ENCODE measurements at places on chromosomes 12 and 14.

DNA sequence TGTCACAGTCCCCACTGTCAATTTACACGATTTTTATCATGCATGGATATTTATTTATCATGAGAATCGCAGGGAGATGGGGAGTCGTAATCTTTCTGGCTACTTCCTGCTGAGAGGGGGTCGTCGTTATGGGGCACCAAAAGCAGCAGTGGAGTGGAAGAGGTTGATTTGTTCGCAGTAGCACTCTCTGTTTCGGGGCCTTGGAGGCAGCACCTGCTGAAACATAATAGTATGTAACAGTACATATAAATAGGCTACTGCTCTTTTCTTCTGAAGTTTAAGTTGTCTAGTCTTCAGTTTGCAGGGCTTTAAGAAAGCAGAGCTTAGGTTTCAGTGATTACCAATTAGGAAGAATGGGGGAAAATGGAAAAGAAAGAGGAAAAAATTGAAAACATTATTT lies 3.8 kb downstream of the SOAT2 start:
- no peak for DNase-seq

DNA sequence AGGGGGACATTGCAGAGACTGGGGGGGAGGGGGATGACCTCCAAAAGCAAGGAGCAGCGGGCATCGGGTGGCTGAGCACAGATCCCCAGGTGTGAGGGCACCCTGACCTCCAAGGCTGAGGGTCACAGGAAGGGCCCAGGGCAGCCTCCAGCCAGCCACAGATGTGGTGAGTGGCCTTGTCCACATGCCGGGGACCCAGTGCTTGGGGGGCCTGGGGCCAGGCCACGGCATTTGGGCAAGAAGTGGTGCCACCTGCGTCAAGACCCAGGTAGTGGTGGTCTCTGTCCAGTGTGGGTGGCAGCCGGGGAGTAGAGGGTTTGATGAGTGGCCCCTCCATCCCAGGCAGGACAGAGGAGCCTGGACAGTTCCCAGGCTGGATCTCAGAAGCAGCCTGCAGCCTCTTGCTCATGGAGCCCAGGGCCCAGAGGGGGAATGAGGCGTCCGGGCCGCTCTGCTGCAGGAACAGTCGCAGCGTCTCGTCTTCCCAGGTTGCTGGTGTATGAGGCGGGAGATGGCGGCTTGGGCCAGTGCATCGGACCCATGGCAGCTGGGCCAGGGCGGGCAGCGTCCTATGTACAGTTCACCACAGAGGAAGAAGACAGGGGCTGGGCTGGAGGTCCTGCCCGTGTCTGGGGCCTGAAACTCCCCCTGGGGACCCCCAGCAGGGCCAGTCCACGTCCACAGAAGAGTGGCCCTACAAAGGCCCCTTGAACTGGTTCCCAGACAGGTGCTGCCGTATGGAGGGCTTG lies 33.5 kb downstream of the CCNK start:
- DNase-seq = no peak

DNA sequence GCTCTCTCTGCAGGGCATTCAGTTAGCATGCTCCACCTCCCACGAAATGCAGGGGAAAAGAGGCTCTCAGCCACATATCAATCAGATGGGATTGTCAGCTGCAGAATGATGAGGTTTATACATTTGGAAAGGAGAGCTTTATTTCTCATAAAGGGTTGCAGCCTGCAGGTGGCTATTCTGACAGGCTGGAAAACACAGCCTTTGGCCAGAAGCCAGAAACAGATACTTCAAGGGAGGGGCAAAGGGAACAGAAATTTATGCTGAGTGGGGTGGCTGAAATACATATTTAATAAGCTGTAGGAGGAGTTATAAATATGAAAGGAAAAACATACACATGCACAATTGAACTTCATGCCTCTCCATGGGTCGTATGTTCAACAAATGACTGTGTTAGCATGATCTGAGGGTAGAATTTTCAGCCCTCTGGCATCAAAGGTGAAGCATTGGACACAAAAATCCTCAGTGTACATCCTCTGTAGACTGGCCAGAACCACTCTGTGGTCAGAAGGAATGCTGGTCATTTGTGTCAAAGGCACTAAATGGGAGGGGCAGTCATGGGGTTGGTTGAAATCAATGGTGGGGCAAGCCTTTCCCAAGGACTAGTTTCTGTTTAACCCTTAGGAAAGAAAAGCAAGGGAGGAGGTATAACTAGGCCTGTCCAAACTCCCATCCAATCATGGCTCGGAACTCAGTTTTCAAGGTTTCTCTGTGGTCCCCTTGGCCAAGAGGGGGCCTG lies 62.4 kb downstream of the TMX1 start:
- no peak for DNase-seq

DNA sequence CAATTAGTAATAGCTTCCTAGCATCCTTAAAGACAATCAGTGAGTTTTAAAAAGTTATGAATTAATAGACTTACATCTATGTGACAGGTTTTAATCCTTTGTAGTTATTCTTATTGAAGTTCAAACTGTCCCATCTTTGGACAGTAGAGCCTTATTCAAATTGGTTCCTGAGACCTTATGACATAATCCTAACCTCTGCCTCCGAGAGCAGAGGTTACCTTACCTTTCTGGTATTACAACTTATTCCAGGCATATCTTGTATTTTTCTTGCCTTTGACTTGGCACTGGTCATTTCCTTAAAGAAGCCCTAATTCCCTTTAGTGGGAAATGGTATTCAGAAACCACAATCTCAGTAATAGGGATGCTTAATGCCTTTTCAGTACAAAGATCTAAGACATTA lies 21.8 kb downstream of the BTBD7 start:
- DNase-seq = no peak

- no peak for DNase-seq
Observed at GRCh38 chr12:129373746-129374145, 520.5 kb downstream of the GLT1D1 start.

DNA sequence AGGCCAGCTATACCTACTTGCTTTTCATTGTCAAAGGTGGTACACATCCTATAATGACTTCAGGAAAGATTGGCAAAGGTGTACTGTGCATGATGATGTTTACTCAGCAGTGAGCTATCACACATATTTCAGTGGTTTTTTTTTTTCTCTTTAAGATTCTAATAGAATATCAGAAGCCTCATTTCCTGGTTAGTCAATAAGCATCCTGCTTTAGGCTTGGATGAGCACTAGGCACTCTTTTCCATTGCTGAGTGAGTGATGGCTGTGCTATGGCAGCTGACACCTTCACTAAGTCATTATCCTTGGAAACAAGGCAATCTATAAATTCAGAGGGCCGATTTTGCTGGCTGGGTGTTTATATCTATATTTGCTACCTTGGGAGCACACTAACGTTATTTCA lies 161.1 kb upstream of the RASSF8 start:
- DNase-seq = no peak

DNA sequence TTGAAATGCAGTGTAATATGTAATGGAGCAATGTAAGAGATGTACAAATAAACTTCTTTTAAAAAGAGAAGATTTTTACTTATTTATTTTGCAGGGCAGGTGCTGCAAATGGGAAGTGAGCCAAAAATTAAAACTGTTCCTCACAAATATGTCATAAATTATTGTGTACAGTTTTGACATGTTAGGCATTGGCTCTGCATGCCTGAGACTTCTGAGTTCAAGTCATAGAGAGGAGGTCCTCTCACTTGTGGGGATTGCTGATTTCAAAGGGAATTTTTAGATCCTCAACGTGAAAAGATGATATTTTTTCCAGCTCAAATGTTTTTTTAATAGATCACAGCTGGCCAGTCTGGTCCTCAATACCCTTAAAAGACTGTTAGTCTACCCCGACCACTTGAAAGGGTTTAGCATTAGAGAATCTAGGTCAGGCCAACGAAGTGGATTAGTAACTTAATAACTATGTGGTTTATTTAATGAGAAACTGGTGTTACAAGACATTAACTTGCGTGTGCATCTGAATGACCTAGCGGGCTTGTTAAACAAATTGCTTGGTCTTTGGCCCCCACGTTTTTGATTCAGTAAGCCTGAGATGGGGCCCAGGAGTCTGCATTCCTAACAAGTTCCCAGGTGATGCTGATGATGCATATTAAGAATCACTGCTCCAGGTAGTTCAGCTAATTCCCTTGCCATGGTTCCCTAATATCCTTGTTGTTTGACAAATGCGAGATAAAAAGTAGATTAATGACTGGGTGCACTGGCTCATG lies 30.9 kb upstream of the WDR89 start:
- no peak for DNase-seq

- no peak for DNase-seq
Observed at GRCh38 chr12:5554711-5555110, 122.8 kb downstream of the NTF3 start.

DNA sequence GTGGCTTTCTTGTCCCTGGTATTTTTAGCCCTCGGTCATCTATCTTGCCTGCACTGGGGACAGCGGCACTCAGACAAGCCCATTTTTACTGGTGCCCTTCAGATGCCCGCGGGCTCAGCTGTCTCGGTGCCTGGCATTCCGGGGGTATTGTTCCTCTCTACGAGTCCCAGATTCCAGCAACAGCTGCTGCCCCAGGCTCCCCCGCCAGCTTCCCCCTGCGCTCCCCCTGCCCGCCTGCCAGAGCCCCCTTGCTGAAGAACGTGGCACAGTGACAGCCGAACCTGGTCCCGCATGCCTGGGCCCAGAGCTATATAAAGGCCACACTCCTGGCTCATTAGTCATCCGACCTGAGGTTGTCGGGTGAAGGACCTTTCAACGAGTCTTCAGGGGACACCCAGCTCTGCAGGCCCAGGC lies 10.9 kb upstream of the MYL2 start:
- DNase-seq = no peak

- no peak for DNase-seq
Observed at GRCh38 chr12:65330331-65330730, 51.8 kb downstream of the MSRB3 start.

DNA sequence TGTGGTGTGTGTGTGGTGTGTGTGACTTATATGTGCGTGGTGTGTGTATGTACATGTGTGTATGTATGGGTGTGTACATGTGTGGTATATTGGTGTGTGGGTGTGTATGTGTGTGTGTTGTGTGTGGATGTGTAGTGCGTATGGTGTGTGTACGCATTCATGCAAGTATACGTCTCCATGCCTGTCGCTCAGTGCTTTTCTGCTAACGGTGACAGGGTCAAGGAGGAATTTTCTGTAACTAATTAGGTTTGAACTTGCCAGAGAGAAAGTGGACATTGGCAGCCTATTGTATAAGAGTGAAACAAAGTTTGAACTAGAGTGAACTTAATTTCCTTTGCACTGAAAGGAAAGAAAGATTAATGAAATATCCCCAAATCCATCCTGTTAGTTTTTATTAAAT lies 120.9 kb upstream of the GSC start:
- no peak for DNase-seq

Measured in stimulated activated CD8-positive, alpha-beta memory T cell treated with anti-CD3 and anti-CD28 coated beads, Interleukin-15, amount 100 ng/mL, for 24 hours (primary cell).